ENCODE measurements at places on chromosomes 1 and 21.
A peak's percentile ranks its signal among the peaks of the same experiment; 100 is the strongest.

DNA sequence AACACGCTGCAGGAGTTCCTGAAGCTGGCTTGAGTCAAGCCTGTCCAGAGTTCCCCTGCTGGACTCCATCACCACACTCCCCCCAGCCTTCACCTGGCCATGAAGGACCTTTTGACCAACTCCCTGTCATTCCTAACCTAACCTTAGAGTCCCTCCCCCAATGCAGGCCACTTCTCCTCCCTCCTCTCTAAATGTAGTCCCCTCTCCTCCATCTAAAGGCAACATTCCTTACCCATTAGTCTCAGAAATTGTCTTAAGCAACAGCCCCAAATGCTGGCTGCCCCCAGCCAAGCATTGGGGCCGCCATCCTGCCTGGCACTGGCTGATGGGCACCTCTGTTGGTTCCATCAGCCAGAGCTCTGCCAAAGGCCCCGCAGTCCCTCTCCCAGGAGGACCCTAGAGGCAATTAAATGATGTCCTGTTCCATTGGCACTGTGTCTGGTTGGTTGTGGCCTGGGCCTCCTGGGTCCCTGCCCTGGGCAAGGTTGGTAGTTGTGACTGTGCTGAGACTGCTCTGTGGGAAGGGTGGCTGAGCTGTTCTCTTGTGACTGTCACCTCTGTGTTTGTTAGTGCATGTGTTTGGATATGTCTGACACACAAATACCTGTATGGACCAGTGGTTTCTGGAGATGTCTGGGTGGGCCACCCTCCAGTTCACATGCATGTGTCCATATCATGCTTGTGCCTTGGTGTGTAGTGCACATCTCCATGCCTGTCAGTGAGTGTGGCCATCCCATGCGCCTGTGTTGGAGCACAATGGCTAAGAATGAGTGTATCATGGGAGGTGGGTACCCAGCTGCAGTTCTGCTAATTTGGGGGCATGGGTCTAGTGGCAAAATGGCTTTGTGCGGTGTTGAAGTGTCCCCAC, 1.4 kb downstream of the SH3BGRL3 start:
- no peak for DNase-seq

- DNase-seq: no peak
These were observed 18.6 kb upstream of the COQ8A start for GRCh38 chr1:226921504-226921903.

- DNase-seq: peak; percentile 20
These were observed 17.7 kb downstream of the RAP1GAP start for GRCh38 chr1:21651214-21652042.

GRCh38 chr1:153929426-153929825, 6.7 kb upstream of the GATAD2B start:
- no peak for DNase-seq

DNA sequence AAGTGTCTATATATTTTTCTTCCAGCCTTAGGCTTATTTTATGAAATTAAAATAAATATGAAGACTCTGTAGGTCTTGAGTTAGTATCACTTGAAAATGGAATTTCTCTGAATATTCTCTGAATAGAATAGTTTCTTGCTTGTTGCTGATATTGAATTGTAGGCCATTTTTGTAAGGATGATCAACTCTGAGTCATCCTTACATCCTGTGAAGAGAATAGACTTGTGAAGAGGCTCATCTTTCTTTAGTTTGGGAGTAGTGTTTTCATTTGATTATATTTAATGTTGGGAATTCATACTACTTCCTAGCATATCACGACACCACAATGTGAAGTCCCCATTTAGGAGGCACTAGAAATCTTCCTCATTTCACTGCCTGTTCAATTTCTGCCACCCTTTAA, 27.5 kb upstream of the CD1D start:
- no peak for DNase-seq

GRCh38 chr1:89356658-89357400, 7.0 kb upstream of the GBP6 start:
- DNase-seq: no peak

DNA sequence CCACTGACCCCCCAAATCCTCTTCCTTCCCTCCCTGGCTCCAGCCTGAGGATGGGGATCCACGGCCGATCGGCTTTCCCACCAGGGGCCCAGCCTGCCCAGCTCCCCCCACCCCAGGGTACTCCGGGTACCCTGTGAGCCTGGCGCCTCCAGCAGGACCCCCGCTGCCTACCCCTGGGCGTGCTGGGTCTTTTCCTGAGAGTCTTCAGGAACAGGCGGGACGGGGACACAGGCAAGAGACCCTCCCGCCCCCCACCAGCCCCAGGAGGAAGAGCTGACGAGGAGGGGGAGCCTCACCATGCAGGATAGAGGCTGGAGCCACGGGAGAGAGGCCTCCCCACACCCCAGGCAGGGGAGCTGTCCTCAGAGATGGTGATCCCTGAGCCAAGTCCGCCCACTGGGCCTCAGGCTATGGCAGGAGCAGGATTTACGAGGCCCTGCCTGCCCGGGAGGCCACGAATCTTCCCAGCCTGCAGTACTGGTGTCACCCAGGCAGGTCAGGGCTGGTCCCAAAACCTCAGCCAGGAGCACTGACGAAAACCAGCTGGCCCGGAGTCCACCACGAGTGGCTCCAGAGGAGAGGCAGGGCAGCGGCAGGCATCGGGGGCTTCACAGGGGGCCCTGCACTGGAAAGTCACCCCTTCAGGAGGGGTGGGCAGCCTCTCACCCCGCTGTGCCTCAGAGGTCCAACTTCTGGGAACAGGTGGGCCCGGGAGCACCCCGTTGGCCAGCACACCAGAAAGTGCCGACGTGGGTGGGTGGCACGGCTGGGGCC, 58.0 kb downstream of the MEGF6 start:
- no peak for DNase-seq

- DNase-seq: peak; percentile 43
These were observed 14.9 kb upstream of the IFNLR1 start for GRCh38 chr1:24201941-24202440.

DNA sequence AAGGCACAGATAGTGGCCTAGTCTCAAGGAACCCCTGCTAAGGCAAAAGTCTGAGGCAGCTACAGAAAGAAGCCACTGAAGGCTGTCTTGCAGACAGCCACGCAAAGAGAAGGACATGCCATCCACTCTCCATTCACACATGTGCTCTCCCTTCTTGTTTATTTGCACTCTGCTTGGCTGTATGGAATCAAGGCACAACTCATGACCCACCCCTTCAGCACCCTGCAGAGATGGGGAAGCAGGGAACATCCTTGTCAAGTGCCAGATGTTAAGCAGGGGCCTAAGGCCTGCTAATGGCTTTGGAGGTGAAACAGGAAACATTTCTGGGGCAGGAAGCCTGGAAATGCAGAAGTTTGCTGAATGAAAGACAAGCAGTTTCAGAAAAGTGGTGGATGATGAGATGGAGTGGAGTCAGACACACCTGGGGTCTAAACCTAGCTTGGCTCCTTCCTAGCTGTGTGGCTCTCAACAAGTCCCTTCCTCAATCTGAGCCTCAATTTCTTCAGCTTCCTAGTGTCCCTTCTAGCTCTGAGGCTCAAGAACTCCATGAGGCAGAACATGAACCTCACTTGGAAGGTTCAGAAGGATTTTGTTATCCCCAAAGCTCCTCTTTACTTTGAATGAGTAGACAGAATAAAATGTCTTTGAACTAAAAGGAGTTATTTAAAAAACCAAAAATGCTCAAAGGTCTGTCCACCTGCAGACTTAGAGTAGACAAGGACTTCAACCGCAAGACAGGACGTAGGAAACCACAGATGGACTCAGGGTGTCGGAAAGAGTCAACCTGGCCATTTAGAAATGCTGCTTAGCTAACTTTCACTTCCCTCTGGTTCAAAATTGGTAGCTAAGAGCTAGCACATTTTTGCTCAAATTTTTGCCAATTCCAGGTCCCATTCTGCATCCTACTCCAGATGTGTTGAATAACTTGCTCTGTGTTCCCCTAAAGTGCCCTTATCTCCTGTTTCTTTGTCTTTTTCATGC, 283.1 kb downstream of the PLPP3 start:
- DNase-seq: no peak

- DNase-seq: no peak
These were observed 67.5 kb upstream of the DUSP10 start for GRCh38 chr1:221809091-221810029.

GRCh38 chr1:41340655-41341364, 20.4 kb upstream of the FOXO6 start:
- no peak for DNase-seq

- no peak for DNase-seq
These were observed 458.5 kb upstream of the DEPDC1 start for GRCh38 chr1:68955424-68955823.

- no peak for DNase-seq
These were observed 11.9 kb downstream of the KCNJ10 start for GRCh38 chr1:160058087-160058486.

DNA sequence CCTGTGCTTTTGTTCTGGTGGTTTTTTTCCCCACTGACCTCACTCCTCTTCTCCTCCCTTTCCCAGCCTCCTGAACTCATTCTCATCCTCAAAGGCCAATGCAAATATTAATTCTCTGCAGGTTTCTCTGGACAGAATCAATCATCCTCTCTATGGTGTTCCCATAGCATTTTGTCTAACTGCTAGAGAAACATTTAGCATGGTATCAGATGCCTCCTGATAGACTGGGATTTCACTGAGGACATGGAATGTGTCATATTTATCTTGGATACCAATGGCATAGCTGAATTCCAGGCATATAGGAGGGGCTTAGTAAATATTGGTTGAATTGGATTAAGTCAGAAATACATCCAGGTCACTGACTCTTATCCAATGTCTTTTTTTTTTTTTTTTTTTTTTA, 46.1 kb upstream of the SRP9 start:
- no peak for DNase-seq

- no peak for DNase-seq
These were observed 36.4 kb downstream of the PALMD start for GRCh38 chr1:99682291-99682751.

- DNase-seq: no peak
These were observed 190.6 kb upstream of the ZNHIT6 start for GRCh38 chr1:85898861-85899260.

- no peak for DNase-seq
These were observed 18.6 kb upstream of the HSPG2 start for GRCh38 chr1:21955501-21956281.

DNA sequence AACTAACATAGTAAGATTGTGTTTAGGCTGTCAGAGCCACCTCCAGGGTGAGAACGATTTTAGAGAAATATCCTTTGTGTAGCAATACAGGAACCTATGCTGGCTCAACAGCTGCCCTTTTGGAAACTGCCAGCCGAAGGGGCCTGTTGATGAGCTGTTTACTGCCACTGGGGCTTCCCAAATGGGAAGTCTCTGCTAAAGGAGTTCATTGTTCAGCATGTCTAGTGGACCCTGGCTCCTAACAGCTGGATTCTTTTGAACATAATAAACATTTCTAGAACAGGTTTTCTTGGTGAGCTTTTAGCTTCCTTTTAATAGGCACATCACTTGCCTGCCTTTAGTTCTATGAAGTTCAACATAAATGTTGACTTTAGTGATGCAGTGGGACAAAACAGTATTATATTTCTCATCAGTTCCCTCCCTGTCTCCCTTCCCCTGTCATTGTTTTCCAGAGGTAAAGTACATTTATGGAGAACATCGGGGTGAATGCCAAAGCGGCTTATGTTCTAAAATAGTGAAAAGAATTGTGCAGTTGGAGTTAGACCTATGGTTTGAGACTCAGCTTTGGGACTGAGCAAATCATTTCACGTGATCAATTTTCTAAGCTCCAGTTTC, 57.4 kb downstream of the UCK2 start:
- no peak for DNase-seq

- DNase-seq: no peak
These were observed 32.4 kb upstream of the KCNA2 start for GRCh38 chr1:110638556-110638955.

- peak; percentile 76 for DNase-seq
These were observed 17.9 kb downstream of the MTX1 start for GRCh38 chr1:155226188-155226909.

DNA sequence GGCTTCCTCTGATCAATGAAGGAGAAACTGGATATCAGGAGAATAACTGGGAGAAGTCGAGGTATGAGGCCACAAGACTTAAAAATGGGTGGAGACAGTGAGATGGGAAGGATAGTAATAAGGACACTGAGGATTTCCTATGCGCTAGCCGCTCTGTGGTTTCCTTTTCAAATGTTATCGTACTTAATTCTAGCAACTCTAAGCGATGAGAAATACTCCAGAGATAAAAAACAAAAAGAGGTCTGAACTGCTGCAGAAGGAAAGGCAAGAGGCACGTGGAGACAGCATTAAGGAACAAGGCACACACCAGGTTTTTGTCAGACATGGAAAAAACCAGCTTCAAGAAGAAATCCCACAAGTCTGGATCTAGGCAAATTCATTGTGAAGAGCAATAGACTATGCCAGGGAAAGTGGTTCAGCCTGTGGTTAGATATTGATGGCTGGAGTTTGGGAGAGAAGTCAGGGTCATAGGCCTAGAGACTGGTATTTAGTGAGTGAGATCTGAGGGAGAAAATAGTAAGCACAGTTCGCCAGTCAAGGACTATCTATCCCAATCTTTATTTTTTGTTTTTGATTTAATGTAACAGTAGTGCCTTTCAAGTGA, 5.3 kb downstream of the CLCA2 start:
- DNase-seq: no peak

DNA sequence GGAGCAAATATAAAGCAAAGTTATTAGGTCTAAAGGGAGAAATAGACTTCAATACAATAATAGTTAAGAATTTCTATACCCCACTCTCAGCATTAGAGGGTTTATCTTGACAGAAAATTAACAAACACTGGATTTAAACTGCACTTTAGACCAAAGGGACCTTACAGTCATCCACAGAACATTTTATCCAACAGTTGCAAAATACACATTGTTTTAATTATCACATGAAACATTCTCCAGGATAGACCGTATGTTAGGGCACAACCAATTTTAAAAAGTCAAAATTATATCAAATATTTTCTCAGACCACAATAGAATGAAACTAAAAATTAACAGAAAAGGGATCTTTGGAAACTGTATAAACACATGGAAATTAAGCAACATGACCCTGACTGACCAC, 384.5 kb upstream of the C1orf87 start:
- DNase-seq: no peak

DNA sequence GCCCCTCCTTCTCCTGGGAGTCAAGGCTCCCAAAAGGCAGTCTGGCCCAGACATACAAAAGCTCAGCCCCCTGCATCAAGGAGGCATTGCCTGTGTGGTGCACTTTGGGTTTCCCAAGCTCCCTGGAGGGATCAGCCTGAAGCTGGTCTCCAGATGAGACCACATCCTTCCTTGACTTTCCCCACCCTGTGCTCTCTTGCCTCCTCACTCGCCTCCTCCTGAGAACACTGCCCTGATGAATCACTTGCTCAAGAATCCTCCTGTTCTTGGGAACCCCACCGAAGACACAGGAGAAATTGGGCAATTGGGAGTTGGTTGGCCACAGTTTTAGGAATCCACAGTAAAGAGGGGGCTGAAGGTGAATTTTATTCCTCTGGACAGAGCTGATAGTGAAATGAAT, 34.8 kb upstream of the LYST start:
- DNase-seq: no peak

All from T follicular helper cell (primary cell).